ENCODE measurements at places on chromosomes 4 and X. TPM values are rescaled to one million over a fixed set of nuclear protein-coding genes. Genes with fewer than 3 reads are reported as not detected.

- no peak for DNase-seq
Measured at GRCh38 chr4:19375136-19375804, 876.4 kb upstream of the SLIT2 start.

DNA sequence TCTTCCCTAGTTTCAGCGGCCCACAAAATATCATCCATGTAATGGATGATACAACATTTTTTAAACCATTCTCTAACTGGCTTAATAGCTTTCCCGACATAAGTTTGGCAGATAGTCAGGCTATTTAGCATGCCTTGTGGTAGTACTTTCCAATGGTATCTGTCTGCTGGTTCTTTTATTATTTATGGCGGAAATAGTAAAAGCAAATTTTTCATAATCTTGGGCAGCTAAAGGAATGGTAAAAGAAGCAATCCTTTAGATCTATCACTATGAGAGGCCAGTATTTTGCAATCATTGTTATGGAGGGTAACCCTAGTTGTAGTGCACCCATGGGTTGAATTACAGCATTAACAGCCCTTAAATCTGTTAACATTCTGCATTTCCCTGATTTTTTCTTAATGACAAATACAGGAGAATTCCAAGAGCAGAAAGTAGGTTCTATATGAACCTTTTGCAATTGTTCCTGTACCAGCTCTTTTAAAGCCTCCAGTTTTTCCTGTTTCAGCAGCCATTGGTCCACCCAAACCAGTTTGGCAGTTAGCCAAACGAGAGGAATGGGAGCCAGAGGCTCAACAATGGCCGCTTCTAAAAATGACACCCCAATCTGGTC lies 14.3 kb upstream of the HSD17B11 start:
- DNase-seq = no peak

GRCh38 chrX:150160656-150161055 lies 202.5 kb upstream of the MAMLD1 start:
- DNase-seq = no peak

GRCh38 chr4:105068516-105068915 lies 78.2 kb upstream of the TET2 start:
- no peak for DNase-seq

- DNase-seq = no peak
Measured at GRCh38 chr4:1116838-1117237, 3.5 kb upstream of the RNF212 start.

GRCh38 chr4:27149541-27150212 lies 289.0 kb downstream of the STIM2 start:
- no peak for DNase-seq

GRCh38 chrX:118729042-118729652 lies 1.7 kb downstream of the IL13RA1 start:
- no peak for DNase-seq

DNA sequence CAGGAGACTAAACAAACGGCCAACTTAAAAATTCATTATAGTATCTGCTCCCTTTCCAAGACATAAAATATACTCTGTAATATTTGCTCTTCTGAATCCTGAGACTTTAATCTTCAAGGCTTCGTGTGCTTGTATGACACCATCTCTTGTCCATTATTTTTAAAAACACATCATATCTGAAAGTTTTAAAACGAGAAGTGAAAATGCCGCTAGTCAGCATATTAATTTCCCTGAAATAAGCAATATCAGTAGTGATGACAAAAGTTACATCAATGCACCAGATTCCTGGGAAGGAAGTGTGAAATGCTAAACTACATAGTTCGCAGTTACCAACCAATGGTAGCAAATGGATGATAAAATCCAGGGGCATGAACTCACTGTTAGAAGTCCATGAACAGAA lies 66.8 kb upstream of the EXOC1L start:
- DNase-seq = no peak

GRCh38 chr4:94924566-94924965 lies 166.8 kb downstream of the BMPR1B start:
- DNase-seq = no peak

GRCh38 chrX:9071031-9071650 lies 37.2 kb upstream of the FAM9B start:
- DNase-seq = no peak

GRCh38 chrX:41885724-41886123 lies 37.6 kb downstream of the CASK start:
- no peak for DNase-seq

DNA sequence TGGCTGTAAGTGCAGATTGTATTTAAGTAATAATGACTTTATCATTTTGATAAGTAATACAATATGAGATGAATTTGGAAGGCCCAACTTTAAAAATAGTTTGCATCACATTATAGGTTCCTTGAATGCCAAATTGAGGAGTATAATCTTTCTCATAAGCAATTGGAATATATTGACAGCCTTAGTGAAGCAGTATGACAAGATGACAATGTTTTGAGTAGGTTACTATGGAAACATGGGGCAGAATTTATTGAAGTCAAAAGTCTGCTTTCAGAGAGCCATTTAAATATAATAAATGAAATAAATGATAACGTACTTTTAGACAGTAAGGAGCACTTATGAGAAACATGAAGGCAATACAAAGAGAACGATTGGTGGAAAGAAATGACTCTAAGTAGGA lies 776.4 kb downstream of the TECRL start:
- DNase-seq = no peak

GRCh38 chrX:26558719-26559386 lies 342.9 kb downstream of the MAGEB5 start:
- DNase-seq = no peak

- no peak for DNase-seq
Measured at GRCh38 chrX:79195027-79195426, 50.5 kb downstream of the GPR174 start.

DNA sequence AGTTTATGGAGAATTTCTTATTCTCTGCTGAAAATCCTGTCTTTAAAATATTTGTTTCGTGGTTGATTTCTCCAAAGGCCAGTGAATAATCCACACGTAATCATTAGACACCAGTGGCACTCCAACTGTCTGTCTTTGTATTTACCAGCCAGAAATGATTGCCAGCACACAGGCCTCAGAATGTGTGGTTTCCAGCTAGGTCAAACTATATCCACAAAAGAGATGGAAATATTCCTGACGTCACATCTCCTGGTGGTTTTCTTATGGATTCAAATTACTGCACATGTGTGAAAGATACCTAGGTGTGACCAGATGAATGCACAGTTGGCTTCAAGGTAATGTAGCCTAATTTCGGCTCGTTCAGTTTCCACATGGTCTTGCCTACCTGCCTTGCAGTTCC lies 27.2 kb upstream of the TENM3 start:
- DNase-seq = no peak

- DNase-seq = no peak
Measured at GRCh38 chr4:91758487-91758886, 545.3 kb upstream of the GRID2 start.

DNA sequence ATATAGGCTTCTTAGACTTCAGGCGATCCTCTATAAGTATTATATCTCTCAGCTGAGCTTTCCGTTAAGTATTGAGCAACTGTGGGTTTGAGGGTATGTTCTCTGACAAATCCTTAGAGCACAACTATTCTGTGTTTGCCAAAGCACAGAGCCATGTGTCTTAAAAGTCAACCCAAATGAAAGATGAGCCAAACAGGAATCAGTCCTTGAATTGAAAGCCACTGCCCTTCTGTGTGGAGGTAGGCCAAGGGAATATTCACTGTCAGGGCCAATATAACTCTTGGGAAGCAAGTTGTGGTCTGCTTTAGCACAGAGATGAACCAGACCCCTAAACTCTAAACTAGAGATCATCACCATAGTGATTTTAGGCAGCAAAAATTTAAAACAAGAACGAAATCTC lies 164.0 kb downstream of the STAG2 start:
- no peak for DNase-seq

- no peak for DNase-seq
Measured at GRCh38 chr4:39103291-39103690, 41.3 kb downstream of the KLHL5 start.

- no peak for DNase-seq
Measured at GRCh38 chr4:1250527-1250812, 1.5 kb upstream of the CTBP1 start.

GRCh38 chr4:138439143-138439581 lies 197.0 kb upstream of the SLC7A11 start:
- no peak for DNase-seq

DNA sequence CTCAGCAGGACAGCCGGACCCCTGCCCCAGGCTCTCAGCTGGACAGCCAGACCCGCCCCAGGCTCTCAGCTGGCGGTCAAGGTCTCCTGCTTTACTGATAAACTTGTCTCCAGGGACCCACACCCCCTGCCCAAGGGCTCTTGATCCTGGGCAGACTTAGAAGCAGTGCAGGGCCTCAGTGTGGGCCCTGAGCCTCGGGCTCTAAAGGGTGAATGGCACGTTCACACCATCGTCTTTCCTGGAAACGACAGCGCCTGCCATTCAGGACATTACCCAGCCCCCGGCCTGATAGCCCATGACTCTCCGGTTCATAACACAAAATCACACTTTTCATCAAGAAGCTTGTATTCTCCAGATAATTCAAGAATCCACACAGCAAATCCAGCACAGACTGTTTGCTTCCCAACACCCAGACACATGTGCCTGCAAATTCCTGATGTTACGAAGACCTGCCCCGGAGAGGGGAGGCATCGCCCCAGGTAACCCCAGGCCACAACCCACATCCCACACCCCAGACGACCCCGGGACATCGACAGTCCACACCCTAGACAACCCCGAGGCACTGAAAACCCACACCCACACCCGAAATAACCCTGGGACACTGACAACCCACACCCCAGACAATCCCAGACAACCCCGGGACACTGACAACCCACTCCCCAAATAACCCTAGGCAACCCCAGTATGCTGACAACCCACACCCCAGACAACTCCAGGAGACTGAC lies 136.8 kb downstream of the FAM53A start:
- DNase-seq = no peak

- DNase-seq = no peak
Measured at GRCh38 chr4:43763029-43763610, 685.5 kb downstream of the KCTD8 start.

SH3D19 gene
- total RNA-seq = 8.2 TPM

APLN gene
- total RNA-seq = 2.4 TPM

LRCH2 gene
- 57.1 TPM for total RNA-seq

PABPC5 gene
- total RNA-seq = 14.3 TPM

PABPC1L2A gene
- total RNA-seq = 1.6 TPM

MRFAP1L1 gene
- total RNA-seq = 100 TPM

SPINK2 gene
- not detected for total RNA-seq

UGT2B11 gene
- total RNA-seq = not detected

MAGEB10 gene
- total RNA-seq = not detected

DRP2 gene
- 5.3 TPM for total RNA-seq

KLHL8 gene
- 162 TPM for total RNA-seq

CXCL8 gene
- 0.41 TPM for total RNA-seq

GABRQ gene
- total RNA-seq = 0.82 TPM

QRFPR gene
- 1.6 TPM for total RNA-seq

DCAF8L2 gene
- not detected for total RNA-seq
